ENCODE measurements at places on chromosomes 7 and 10.

GRCh38 chr7:98870121-98870651 lies 372 bp upstream of the TMEM130 start:
- peak; percentile 34 for DNase-seq

- DNase-seq = no peak
Measured at GRCh38 chr10:24394461-24395190, 185.7 kb downstream of the KIAA1217 start.

GRCh38 chr7:36303202-36304098 lies 86.2 kb upstream of the ANLN start:
- no peak for DNase-seq

GRCh38 chr7:12210179-12211053 lies 678 bp upstream of the TMEM106B start:
- DNase-seq = no peak

DNA sequence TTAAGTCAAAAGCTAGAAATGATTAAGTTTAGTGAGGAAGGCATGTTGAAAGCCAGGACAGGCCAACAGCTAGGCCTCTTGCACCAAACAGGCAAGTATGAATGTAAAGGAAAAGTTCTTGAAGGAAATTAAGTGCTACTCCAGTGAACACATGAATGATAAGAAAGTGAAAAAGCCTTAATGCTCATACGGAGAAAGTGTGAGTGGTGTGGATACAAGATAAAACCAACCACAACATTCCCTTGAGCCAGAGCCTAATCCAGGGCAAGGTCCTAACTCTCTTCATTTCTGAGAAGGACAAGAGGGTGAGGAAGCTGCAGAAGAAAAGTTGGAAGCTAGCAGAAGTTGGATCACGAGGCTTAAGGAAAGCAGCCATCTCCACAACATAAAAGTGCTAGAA lies 53.0 kb downstream of the DNAJC1 start:
- DNase-seq = no peak

- DNase-seq = peak; percentile 33
Measured at GRCh38 chr10:13074563-13075451, 25.2 kb upstream of the OPTN start.

- DNase-seq = no peak
Measured at GRCh38 chr10:62127975-62128374, 140.7 kb downstream of the RTKN2 start.

DNA sequence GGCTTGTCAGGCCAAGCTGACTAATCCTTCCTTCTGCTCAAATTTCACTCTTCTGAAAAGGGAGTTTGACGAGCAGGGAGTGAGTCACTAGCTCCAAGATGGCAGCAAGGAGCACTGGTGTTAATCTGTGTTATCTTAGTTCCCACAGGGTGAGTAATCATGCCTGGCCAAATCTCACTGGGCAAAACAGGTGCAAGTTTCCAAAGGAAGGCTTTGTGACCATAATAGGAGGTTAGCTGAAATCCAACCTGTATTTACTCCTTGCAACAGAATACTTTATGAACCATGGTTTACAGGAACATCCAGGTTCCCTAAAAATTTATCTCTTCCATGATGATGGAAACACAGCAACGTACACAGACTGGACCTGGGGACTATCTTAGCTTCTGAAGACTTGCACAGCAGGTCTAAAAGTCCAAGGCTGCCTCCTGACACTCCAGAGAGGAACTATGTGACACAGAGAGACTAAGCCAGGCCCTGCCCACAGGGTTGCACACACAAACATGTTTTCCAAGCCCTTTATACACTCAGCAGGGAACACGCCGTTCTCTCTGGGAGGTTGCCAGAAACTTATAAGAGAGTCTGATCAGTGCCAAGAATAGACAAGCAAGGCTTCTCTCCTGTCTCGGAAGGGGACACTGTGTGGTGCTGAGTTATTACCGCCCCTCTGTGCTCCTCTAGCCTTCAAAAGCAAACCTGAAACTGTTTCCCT lies 46.3 kb downstream of the PDK4 start:
- DNase-seq = no peak

DNA sequence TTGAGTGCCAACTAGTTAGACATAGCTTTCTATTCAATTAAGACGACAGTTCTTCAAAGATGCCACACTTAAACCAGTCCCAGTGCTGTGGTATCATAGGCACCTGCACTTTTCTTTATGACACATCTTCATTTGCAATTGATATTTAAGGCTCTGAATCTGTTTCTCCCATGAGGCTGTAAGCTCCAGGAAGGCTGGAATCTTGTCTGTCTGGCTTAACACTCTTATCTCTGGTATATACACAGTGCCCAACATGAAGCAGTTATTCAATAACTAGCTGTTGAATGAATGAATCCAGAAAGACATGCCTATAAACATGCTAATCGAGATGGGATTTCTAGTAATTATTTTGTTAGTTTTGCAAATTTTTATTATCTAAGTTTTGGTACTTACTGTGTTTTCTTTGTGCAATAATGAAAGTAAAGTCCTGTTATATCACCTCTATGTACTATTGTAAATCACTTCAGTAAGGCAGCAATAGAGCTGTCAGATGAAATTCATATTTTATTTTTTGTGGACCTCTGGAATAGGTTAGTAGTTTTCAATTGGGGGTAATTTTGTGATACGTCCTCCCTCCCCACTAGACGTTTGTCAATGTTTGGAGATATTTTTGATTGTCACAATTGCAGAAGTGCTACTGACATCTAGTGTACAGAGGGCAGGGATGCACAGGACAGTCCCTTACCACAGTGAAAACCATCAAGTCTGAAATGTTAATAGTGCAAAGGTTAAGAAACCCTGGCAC lies 51.3 kb upstream of the STEAP4 start:
- no peak for DNase-seq

DNA sequence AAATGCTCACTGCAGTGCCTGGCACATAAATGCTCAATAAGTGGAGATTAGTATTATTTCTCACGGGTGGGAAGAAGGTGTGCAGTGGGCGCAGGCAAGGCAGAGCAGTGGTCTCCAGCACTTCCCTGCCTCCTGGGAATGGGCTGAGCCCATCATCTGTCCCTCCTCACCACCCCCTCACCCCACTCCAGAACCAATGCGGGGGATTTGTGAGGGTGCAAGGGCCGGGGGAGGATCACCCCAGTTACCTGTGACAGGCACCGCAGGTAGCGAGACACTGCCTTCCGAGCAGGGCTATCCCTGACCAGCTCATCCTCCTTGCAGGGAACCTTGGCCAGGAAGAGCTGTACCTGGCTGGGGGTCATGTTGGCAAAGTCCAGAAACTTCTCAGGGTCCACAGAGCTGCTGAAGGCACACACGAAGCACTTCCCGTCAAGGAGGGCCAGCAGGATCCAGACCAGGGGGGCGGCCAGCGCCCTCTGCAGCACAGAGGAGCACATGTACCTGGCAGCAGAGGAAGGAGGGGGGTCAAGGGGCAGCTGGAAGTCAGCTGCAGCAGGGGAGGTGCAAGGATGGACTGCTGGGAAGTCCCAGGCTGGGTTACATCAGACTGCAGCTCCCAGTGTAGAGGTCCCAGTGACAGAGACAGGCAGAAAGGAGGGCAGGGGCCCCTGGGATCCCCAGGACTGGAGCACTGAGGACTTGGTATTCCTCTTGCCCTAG lies 2.8 kb downstream of the CALHM3 start:
- DNase-seq = no peak

GRCh38 chr10:130333185-130333584 lies 197.0 kb downstream of the GLRX3 start:
- no peak for DNase-seq

GRCh38 chr7:39651265-39651664 lies 27.9 kb downstream of the RALA start:
- no peak for DNase-seq

DNA sequence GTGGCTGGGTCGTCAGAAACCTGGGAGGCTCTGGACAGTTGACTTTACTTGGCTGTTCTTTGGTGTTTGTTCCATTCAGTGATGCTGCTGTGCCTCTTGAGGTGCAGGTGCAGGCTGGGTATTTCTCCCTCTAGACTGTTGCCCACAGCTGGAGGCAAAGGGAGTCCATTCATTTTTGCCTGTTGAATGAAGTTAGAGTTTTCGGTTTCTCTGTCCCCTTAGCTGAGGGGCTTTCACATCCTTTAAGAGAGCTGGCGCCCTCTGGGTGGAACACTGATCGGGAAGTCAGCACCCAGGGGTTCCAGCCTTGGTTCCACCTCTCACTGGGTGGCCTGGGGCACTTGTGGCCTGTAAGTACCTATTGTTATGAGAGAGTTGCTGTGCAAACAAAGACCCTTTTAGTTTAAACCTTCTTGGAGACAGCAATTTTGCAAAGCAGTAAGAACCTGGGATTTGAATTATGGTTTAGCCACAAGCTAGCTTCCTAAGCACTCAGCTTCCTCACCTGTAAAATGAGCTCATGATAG lies 67.2 kb downstream of the GRK5 start:
- DNase-seq = no peak

- no peak for DNase-seq
Measured at GRCh38 chr7:83925860-83926259, 268.7 kb downstream of the SEMA3A start.

- peak; percentile 57 for DNase-seq
Measured at GRCh38 chr10:102231357-102232318, 5.5 kb downstream of the ELOVL3 start.

- no peak for DNase-seq
Measured at GRCh38 chr10:116255886-116256751, 16.9 kb downstream of the GFRA1 start.

DNA sequence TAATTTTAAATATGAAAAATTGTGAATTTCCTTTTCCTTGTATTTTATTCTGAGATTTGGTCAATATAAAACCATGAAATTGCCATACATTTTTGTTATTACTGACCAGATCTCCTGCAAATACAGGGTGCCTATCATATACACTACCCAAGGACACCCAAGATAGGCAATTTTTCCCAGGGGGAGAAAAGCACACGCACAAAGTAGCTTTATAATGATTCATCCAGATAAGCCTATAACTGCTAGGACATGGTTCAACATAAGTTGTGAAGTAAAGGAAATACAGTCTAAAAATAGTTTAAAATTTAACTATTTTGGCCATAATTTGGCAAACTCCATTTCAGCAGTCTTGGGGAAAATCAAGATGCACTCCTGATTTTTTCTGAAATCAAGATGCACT lies 4.8 kb downstream of the RUFY2 start:
- DNase-seq = no peak

DNA sequence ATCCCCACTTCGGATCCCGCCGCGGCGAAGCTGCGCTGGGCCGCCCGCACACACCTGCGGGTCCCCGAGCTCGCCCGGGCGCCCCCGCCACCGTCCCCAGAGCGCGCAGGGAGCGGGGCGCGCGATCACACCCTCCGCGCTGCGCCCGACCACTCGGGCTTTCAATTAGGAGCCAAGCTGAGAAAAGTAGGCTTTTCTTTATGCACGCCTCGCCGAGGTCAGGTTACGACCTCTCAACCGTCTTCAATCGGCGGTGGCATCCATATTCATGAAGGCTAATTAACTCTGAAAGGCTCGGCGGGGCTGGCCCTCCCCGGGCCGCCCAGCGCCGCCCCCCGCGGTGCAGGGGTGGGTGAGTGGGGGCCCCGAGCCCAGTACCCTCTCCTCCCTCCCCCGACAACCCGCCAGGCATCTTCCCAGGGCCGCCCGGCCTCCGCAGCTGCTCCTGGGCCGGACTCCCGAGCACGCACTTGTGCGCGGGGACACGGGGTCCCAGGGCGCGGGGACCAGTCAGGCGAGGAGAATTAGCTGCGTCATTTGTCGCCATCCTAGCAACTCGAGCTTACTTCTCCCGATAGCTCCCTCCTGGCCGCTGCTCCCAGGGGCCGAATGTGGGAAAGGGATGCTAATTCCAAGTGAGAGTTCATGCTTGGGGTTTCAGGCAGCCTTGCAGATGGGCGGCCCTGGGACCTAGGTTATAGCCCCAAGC lies 155.5 kb upstream of the LYZL2 start:
- no peak for DNase-seq

DNA sequence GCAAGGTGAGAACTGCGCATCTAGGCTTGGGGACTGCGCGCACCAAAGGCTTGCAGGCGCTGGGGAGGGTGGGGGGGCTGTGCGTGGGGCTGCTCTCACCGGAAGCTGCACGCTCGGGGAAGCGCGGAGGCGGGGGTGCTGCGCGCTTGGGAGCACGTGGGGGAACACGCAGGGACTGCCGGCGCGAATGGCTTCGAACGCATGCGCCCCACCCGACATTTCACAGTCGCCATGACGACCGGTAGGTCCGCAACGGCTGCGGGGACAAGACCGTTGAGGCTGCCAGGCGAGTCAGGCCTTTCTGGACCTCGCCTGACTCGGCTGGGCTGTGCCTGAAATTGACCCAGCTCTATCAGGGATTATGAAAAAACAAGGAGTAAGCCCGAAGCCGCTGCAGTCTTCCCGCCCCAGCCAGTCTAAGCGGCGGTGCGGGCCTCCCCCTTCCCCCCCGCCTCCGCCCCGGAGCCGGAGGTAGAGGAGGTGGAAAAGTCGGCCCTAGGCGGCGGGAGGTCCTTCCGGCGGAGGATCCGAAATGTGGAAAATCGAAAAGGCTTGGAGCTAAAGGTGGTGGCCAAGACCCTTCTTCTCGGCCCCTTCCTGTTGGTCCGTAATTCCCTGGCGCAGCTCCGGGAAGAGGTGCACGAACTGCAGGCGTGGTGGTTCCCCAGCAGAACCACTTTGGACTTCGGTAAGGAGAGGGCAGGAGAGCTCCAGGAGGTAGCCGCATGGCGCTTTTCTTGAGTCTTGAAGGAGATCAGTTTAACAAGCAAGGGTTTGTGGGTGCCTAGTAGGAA lies 34.9 kb upstream of the STEAP1 start:
- no peak for DNase-seq

DNA sequence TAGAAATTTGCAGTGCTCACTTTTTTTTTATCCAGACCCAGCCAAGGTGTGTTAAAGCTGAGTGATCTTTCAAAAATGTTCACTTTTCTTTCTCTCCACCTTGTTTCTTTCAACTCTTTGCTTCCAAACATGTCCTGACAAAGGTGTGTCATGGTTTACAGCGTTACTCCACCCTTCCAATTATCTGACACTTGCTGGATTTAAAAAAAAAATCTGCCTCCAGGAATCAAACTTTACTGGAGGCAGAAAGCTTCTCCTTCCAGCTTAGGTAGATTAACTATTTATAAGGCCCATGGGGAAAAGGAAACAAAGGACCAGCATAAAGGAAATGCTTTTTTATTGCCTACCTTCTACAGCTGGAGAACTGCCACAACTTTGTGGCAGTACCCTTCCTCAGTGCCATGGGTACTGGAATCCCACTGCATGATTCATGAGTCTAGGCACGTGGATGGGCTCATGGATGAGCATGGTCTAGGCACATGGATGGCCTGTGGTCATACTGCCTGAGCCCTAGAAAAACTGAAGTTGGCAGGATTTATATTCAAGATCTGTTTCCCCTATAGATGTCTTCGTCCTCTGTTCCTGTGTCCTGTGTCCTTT lies at the start of gene COL17A1:
TSS of gene COL17A1 (minus strand) at position 80 of the 600 bp plus-strand sequence. CDS start 5,207 bp downstream, outside the sequence.
- DNase-seq = no peak

DNA sequence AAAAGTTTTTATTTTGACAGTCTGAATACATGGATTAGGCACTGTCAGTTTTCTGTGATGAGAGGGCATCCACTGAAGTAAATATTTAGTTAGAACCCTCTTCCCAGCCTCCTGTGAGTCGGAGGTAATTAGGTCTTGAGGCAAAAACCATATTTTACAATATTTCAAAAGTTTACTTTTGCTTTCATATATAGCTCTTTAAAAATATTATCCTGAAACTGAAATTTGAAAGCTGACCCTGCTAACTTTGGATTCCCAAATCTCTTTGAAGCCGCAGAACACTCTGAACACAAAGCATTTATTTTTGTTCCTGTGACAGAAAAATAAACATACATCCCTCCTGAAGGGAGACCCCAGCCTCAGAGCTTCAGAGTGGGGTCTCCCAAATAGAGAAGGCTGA lies 317.4 kb downstream of the KIF20B start:
- no peak for DNase-seq
